Right cardiac atrium (tissue), 5 donors: ENCODE measurements at places on chromosomes 7 and 10. TPM values are rescaled to one million over a fixed set of nuclear protein-coding genes. Genes with fewer than 3 reads are reported as not detected.

DNA sequence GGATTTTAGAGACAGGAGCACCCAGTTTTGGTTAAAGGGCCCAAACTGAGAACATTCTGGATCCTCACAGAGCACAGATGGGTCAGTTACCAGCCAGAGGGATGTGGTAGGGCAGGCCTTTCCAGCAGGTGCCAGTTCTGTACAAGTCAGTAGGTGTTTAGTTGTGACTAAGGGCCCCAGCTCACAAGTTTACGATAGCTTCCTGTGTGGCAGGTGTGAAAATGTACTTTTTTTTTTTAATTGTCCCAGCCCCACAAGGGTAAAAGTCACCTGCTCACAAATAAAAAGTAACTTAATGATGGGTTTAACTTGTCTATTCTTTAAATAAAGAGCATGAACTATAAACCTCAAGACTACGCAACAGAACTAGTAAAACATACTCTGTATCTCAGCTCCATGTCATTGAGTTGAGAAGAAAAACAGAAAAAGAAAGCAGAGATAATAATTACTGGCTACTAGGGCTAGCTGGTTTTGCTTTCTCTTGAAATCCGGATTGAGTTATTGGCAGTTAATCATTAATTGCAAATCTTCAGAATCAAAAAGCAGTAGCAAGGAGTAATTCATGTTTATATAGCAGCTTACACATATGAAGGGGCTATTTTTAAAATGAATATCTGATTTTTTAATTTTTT, 15.4 kb downstream of the NFE2L3 start:
- DNase-seq, result no peak

GRCh38 chr7:87600130-87601124, at the start of gene ABCB1:
TSS of gene ABCB1 (minus strand) at chr7:87600884. CDS start at chr7:87600184, 700 bp downstream.
- peak; percentile 50 for DNase-seq

OR2A1 gene
- polyA plus RNA-seq, result 0.02 TPM

EPHA1 gene
- 0.02 TPM for polyA plus RNA-seq

- peak; percentile 81 for DNase-seq
Measured at GRCh38 chr7:71019706-71020105, 112.2 kb upstream of the GALNT17 start.

- DNase-seq, result no peak
Measured at GRCh38 chr7:34687529-34687928, 29.5 kb downstream of the NPSR1 start.

DNA sequence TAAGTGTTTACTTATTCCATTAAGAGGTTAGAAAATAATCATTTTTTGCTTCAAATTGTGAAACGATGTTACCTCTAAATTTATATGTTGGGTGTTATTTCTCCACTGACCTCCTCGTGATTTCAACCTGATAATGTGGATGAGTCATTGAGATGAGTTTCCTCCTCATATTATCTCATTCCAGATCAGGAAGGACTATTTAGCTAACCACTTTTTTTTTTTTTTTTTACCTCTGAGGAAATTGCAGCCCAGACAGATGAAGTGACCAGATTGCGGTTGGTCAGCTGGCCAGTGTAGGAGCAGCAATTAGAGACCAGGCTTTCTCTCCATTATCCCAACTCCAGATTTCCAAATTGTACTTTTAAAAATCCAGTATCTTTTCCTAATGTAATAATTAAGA, 248.7 kb downstream of the FZD1 start:
- no peak for DNase-seq

DNA sequence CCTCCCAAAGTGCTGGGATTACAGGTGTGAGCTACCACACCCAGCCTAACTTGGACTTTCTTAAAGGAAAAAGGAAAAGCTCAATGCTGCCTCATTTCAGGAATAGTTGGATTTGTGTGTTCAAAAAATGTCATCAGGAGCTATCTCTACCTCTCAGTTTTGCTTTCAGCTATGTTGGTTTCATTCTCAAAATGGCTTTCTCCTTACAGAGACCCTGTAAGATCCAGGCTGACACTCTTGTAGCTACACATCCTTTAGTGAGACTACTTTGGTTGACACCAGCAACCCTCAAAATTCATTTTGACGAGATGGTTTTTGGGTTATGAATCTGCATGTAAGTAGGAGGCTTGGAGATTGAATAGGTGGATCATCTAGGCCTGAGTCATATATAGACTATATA, 269.7 kb upstream of the SORCS1 start:
- no peak for DNase-seq

PDCD11 gene
- polyA plus RNA-seq, result 7.6 TPM

GRCh38 chr10:70715853-70716795, 43.8 kb downstream of the ADAMTS14 start:
- DNase-seq, result no peak

DNA sequence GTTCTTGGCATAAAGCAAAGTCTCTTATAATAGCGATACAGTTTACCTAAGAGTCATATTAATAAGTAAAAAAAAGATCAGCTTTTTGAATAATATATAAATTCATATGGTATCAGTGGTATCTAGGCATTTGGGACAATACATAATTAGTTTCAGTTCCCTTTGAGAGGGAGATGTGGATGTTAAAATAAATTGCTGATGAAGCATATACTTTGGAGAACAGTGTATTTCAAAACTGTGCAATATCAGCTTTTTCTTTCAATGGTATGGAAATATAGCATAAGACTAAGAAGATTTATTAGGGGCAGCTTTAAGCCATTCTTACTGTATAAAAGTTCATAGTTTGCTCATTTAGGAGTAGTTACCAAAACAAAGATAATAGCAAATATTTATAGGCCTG, 35.5 kb downstream of the MDFIC start:
- no peak for DNase-seq

CPN1 gene
- not detected for polyA plus RNA-seq

- no peak for DNase-seq
Measured at GRCh38 chr10:6174201-6174874, 28.4 kb upstream of the PFKFB3 start.

AKR1E2 gene
- polyA plus RNA-seq, result 3.1 TPM

- no peak for DNase-seq
Measured at GRCh38 chr10:62636825-62637248, 167.7 kb upstream of the ADO start.

- DNase-seq, result no peak
Measured at GRCh38 chr7:122304996-122305421, 459 bp upstream of the FEZF1 start.

ATP6V0E2 gene
- 66.5 TPM for polyA plus RNA-seq

DNA sequence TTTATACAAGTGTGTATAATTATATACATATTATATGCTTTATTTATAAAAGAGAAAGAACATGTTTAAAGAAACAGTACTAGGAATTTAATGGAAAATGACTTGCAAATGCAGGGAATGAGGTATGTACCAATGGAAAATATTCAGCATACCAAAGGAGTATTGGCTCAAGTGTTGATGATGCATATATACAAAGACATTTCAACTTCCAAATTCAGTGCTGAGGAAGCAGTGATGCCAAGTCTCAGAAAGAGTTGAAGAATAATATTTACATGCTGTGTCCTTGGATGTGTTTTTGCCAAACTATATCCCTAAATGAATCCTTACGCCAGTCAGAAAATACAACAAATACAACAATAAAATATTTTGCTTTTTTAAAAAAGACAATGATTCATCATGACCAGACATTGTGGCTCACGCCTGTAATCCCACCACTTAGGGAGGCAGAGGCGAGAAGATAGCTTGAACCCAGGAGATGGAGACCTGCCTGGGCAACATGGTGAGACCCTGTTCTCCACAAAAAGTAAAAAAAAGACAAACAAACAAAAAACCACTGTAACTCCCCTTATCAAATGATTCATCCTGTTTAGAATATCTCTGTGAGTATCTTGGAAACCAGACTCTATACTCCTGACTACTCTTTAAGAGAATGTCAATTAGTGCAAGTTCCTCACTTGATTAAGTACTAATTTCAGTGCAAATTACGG, 157.2 kb downstream of the CHRM2 start:
- DNase-seq, result no peak

SYNPO2L gene
- 191 TPM for polyA plus RNA-seq

ADIRF gene
- polyA plus RNA-seq, result 215 TPM

DNA sequence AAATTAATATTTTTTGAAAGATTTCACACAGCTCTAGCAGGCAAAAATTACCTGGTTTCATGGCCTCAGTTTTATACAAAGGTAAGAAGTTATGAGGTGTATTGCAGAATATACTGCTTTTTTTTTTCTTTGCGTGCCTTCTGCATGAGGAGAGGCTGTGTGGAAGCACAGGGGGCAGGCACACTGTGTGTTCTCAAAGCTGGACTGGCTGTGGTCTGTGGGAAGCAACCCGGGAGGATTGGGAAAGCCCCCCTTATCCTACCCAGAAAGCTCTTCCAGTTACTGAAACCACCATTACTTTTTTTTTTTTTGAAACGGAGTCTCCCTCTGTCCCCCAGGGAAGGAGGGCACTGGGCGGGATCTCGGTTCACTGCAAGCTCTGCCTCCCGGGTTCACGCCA, 25.0 kb downstream of the ADARB2 start:
- no peak for DNase-seq

- no peak for DNase-seq
Measured at GRCh38 chr10:52659085-52659484, 113.5 kb downstream of the MBL2 start.

DNA sequence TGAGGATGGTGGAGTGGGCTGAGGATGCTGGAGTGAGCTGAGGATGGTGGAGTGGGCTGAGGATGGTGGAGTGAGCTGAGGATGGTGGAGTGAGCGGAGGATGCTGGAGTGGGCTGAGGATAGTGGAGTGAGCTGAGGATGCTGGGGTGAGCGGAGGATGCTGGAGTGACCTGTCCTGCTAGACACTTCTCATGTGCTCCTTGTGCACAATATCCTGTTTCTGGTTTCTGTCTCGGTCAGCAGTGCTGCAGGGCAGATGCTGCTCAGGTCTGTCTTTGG, 29.2 kb downstream of the ANXA8 start:
- DNase-seq, result no peak

OR2A42 gene
- 0.20 TPM for polyA plus RNA-seq

DLX5 gene
- 0.27 TPM for polyA plus RNA-seq

- DNase-seq, result no peak
Measured at GRCh38 chr7:34430456-34430855, 227.6 kb upstream of the NPSR1 start.

DNA sequence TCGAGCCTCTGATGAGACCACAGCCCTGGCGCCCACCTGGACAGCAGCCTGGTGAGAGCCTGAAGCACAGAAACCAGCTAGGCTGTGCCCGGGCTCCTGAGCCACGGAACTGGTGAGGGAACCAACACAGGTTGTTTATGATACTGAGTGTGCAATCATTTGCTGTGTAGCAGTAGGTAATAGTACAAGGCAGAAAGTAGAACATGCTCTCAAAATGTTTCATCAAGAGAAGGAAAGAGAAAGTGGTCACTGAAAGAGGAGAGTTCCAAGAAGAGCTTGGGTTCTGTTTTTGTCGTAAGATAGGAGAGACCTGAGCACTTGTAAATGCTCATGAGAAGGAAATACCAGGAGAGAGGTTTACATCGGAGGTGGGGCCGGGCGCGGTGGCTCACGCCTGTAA, 208.2 kb downstream of the FAM107B start:
- no peak for DNase-seq

DNA sequence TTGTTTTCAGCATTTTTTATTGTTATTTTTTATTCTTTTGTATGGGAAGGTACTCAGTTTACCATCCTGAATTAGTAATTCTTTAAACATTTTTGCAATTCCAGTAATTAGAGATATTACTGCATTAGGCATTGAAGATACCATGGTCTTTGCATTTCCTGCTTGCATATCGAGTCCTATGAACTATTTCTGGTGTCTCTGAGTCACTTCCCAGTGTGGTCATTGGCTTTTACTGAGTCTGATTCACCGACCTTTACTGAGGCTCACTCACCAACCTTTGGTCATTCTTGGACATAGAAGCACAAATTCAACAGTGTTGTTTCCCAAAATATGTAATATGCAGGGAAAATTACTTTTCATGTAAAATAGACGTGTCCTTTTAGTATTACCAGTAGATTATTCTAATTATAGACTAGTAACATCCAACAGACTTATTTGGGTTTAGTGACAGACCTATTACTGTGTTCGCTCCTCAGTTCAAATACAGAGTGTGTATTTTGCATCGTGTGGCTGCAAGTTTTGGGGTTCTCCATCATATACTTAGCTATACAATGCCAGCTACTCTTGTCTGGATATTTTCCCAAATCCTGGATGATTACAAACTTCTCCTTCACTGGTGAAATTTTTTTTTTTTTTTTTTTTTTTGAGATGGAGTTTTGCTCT, 180.7 kb upstream of the PRSS1 start:
- DNase-seq, result no peak

- DNase-seq, result no peak
Measured at GRCh38 chr7:148746135-148746534, 47.4 kb downstream of the CUL1 start.

GRCh38 chr7:55336540-55336939, 28.6 kb upstream of the LANCL2 start:
- no peak for DNase-seq
